ENCODE measurements at places on chromosomes 12 and 14. TPM values are rescaled to one million over a fixed set of nuclear protein-coding genes. Genes with fewer than 3 reads are reported as not detected.
A peak's percentile ranks its signal among the peaks of the same experiment; 100 is the strongest.

GRCh38 chr14:85811340-85811739 is 281.4 kb downstream of the FLRT2 start:
- no peak overlapping the region for H3K4me3 ChIP-seq
- H3K4me1 ChIP-seq, result peaks cover 9% of the 10 kb centered on the region
- peak; percentile 4 for DNase-seq

DNA sequence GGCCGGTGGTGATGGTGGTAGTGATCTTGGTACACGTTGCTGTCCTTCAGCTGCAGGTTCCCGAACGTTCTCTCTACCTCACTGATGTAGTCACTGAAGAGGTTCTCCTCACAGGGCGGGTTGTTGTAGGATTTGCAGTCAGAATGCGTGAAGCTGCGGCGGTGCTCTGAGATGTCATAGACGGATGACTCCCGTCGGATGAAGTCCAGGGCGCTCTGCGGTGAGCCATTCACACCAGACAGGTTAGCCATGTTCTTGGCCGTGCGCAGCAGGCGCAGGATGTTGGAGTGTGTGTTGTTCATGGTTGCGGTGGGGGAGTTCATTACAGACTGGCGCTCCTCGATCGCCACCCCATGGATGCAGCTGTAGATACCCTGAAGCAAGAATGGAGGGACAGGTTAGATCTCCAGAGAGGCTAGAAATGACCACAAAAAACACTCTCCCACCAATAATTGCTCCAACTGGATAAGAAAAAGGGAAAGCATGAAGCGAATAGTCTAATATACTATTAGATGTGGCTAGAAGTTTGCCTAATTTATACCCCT is 367.8 kb downstream of the EMP1 start:
- H3K27me3 ChIP-seq, result no peaks in the 10 kb centered on the region
- no peak overlapping the region for H3K27ac ChIP-seq
- no peaks in the 10 kb centered on the region for H3K4me1 ChIP-seq
- no peak overlapping the region for H3K4me3 ChIP-seq
- no peaks in the 10 kb centered on the region for H3K36me3 ChIP-seq

DNA sequence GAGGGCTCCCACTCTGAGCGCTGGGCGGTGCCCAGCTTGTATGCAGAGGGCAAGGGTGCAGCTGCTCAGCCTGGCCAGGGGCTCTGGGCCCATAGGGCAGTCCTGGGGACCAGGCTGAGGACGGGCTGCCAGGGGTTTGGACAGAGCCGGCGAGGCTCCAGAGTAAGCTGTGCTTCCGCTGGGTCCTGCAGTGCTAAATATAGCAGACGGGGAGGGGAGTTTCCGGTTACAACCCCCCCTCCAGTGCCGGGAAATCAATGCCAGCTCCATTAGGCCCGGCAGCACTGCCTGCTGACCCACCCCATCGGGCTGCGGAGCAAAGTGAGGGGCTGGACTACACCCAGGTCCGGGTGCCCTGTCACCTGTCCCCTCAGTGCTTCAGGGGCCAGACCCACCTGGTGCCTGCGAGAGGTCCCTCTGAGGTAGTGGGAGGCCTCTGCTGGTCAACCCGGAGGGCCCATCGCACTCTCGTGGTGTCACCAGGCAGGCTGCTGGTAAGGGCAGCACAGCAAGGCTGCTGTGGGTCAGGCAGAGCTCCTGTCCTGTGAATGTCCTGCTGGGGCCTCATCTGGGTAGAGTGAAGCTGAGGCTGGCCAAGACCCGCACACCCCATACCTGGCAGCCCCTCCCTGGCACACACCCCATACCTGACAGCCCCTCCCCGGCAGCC is 2.6 kb upstream of the JAG2 start:
- no peak overlapping the region for H3K27ac ChIP-seq
- H3K4me1 ChIP-seq, result no peaks in the 10 kb centered on the region
- H3K27me3 ChIP-seq, result peaks cover 20% of the 10 kb centered on the region

- no peaks in the 10 kb centered on the region for H3K36me3 ChIP-seq
- no peaks in the 10 kb centered on the region for H3K27me3 ChIP-seq
- H3K27ac ChIP-seq, result no peak overlapping the region
These were observed 14.1 kb upstream of the DCP1B start for GRCh38 chr12:2018391-2018790.

DNA sequence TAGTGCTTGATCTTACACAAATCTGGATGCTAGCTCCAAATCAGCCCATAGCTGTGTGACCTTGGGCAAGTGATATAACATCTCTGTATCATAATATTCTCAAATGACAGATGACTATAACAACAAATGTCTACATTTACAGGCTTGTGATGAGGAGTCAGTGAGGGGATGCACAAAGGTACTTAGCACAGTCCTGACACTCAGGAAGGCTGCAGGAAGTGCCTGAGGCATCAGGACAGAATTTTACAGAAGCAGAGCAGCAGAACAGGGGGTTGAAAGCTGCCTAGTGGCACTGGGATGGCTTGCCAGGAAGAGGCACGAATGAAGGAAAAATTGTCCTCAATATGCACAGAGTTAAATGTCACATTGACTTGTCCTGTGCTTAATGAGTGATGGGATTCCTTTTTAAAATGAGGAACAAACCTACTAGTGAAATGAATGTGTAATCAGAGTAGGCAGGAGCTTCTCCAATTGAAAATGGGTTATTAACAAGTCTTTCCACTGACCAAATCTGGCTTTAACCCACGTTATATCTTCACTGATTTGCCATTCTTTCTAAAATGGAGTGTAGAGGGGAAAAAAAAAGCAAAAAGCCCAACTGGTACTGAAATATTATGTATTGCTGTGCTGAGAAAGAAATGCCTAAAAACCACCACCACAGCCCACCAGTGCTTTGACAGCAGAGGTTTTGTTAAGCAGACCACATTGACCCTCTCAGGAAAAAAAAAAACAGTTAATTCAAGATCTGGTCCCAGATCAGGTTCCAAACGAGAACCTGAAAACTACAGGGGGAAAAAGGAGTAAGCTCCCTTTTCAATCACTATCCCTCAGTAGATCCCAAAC is 11.6 kb downstream of the BTG1 start:
- H3K36me3 ChIP-seq, result no peaks in the 10 kb centered on the region
- H3K27me3 ChIP-seq, result no peaks in the 10 kb centered on the region
- H3K4me1 ChIP-seq, result peaks cover 64% of the 10 kb centered on the region
- no peak for DNase-seq

DNA sequence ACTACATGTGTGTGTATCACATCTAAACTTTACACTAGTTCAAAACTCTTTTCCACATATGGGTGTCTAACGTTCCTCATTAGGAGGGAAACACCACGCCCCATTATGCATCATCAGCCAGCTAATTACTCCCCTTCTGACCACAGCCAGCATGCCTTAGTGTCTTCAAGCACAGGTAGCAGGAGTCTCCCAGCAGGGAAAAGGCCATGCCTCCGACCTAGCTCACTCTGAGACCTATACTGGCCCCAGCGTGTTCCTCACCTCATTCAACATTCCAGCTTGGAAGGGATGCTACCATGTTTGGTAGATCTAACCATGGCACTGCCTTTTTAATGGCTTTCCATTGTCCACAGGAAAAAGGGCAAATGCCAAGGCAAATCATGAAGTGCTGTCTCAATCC is 66.1 kb upstream of the PRB2 start:
- peak overlapping the region; percentile 96 for H3K27ac ChIP-seq
- no peak for DNase-seq
- H3K4me1 ChIP-seq, result peaks cover 22% of the 10 kb centered on the region
- H3K27me3 ChIP-seq, result no peaks in the 10 kb centered on the region
- H3K36me3 ChIP-seq, result no peaks in the 10 kb centered on the region
- H3K4me3 ChIP-seq, result no peak overlapping the region

DNA sequence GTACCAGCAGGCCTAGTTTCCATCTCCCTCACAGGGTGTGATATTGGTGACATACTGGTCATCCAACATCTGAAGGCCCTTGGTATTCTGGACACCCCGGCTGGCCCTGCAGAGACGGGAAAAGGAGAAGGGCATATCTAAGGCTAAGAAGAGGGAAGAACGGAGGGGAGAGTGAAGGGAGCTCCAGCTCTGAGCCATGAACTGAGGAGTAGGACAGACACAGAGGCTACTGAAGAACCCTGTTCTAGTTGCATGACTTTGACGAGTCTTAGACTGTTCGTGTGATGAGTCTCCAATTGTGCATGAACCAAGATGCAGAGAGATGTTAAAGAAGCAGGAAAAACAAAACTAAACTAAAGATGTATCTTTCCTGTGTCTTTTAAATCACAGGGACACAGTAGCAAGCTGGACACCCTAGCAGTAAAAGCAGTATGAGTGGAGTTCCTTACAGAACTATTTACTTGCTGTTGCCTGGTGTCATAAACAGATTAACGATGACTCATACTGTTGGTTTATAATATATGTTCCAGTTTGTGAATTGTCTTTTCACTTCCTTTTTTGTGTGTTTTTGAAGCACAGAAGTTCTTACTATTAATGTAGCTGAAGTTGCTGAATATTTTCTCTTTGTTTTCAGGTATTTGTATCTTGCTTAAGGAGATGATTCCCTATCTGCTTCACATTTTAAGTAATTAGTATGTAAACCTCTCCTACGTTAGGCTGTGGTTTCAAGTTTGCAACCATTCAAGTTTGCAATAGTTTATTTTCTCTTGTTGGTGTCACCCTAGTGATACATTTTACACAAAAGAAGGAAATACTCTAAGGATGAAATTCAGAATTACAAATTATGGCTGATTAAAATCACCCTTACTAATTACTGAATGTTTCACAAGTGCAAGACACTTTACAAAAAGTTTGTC is 15.7 kb downstream of the FAR2 start:
- H3K27me3 ChIP-seq, result no peaks in the 10 kb centered on the region
- H3K36me3 ChIP-seq, result no peaks in the 10 kb centered on the region
- peaks cover 6% of the 10 kb centered on the region for H3K4me1 ChIP-seq
- no peak overlapping the region for H3K27ac ChIP-seq
- no peak for DNase-seq
- no peak overlapping the region for H3K4me3 ChIP-seq

GRCh38 chr14:100159094-100159864 is at the start of gene DEGS2:
Gene DEGS2 (minus strand): TSS chr14:100159645. CDS start chr14:100159587, 58 bp downstream.
- H3K36me3 ChIP-seq, result no peaks in the 10 kb centered on the region
- H3K4me1 ChIP-seq, result no peaks in the 10 kb centered on the region
- H3K4me3 ChIP-seq, result peak within 1 kb of the TSS; percentile 69
- no peak within 1 kb of the TSS for H3K27ac ChIP-seq
- DNase-seq, result peak; percentile 87
- H3K27me3 ChIP-seq, result peaks cover 51% of the 10 kb centered on the region

DNA sequence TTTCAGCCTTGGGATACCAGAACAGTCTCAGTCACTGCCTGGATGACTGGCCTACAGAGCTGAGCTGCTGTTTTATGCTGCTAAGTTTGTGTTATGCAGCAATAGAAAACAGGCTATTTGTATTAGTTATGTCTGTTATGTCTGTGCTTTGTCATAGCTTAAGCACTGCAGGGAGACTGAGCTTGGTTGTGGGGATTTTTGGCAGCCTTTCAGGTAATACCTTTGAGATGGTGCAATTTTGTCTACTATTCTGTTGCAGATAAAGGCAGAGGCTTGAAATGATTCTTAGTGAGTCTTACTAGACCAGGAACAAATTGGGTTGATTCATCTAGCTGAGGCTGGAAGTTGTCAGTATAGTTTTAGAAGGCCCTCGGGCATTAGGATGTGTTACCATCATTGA is 201.3 kb upstream of the RBM19 start:
- peaks cover 3% of the 10 kb centered on the region for H3K4me1 ChIP-seq
- H3K36me3 ChIP-seq, result no peaks in the 10 kb centered on the region
- no peak overlapping the region for H3K4me3 ChIP-seq
- no peak for DNase-seq
- H3K27me3 ChIP-seq, result 0 out of 2 replicates have a peak, but pooled peaks cover 3% of the 10 kb centered on the region

GRCh38 chr12:46674129-46674528 is 151.7 kb downstream of the SLC38A4 start:
- peaks cover 26% of the 10 kb centered on the region for H3K4me1 ChIP-seq
- no peak for DNase-seq
- no peak overlapping the region for H3K27ac ChIP-seq
- no peaks in the 10 kb centered on the region for H3K27me3 ChIP-seq
- no peak overlapping the region for H3K4me3 ChIP-seq
- H3K36me3 ChIP-seq, result no peaks in the 10 kb centered on the region

DNA sequence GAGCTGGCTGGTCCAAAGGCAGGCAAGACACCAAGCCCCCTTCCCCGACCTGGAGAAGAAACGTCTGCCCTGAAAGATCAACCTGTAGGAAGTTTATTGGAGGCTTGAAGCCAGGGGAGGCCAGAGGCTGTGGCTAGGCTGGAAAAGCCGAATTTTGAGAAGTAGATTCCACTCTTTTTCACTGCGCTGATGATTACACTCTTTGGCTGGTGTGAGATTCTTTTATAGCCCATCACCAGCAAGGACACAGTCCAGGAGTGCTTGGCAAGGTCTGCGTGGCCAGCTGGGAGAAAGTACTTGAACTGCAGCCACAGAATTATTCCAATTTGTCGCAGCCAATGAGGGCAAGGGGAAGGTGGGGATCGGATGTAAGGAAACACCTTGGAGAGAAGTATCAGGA is 45.0 kb downstream of the SYNE3 start:
- H3K36me3 ChIP-seq, result no peaks in the 10 kb centered on the region
- no peaks in the 10 kb centered on the region for H3K4me1 ChIP-seq
- no peaks in the 10 kb centered on the region for H3K27me3 ChIP-seq

GRCh38 chr14:54784657-54785056 is 118.0 kb downstream of the GCH1 start:
- H3K4me3 ChIP-seq, result no peak overlapping the region
- no peak for DNase-seq
- H3K27me3 ChIP-seq, result no peaks in the 10 kb centered on the region
- no peaks in the 10 kb centered on the region for H3K36me3 ChIP-seq
- no peak overlapping the region for H3K27ac ChIP-seq

DNA sequence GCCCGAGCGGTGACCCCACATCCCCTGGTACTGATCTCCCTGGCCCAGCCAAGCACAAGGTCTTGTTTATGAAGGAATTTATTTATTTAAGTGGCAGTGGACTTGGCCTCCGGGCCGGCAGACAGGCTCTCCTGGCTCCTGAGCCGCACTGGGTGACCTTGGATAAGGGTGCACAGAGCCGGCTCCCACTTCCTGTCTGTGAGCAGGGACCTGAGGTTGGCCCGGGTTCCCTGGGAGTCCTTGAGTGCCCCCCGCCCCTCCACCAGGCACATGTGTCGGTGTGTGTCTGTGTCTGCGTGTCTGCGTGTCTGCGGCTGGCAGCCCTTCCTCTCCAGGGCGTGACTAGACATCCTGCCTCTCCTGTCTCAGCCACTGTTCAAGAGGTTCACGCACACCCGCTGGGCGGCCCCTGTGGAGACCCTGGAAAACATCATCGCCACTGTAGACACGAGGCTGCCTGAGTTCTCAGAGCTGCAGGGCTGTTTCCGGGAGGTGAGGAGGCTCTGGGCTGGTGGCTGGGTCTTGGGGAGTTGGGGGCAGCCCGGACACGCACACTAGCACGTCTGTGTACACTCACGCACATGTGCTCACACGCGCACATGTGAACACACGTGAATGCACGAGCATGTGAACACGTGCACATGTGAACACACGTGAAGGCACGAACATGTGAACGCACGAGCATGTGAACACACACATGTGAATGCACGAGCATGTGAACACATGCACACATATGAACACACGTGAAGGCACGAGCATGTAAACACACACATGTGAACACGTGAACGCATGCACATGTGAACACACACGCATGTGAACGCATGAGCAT is 9.3 kb downstream of the TNFAIP2 start:
- H3K4me1 ChIP-seq, result peaks cover 6% of the 10 kb centered on the region
- peaks cover 13% of the 10 kb centered on the region for H3K27me3 ChIP-seq
- H3K4me3 ChIP-seq, result no peak overlapping the region
- H3K27ac ChIP-seq, result no peak overlapping the region

Gene ANKLE2
- 63.7 TPM for total RNA-seq

Gene GALNT8
- 8.4 TPM for total RNA-seq

Gene PRIMA1
- total RNA-seq, result 3.3 TPM

Gene FICD
- 6.0 TPM for total RNA-seq

Gene PRR4
- total RNA-seq, result 2.1 TPM

Gene PIANP
- 2.2 TPM for total RNA-seq

Measured in GM23338 (cell line).